Brain (organoid and tissue), 16 donors: ENCODE measurements at places on chromosomes 12 and 14.

DNA sequence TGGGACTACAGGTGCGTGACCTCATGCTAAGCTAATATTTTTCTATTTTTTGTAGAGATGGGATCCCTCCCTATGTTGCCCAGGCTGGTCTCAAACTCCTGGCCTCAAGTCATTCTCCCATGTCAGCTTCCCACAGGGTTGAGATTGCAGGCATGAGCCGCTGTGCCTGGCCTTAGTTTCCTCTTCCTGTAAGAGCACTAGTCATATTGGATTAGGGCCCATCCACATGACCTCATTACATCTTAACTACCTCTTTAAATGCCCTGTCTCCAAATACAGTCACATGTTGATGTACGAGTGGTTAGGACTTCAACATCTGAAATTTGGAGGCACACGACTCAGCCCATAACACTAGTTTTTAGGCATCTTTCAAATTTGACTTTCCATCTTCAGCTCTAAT is 72.2 kb upstream of the RASSF3 start:
- no peak for DNase-seq

GRCh38 chr12:21940549-21941505 is at the start of gene ABCC9:
TSS of gene ABCC9 (minus strand) at chr12:21941426. CDS start at chr12:21936674, 4,752 bp downstream.
- DNase-seq, result peak; percentile 88

- no peak for DNase-seq
Measured at GRCh38 chr14:106844608-106845285, 1318.4 kb downstream of the TMEM121 start.

DNA sequence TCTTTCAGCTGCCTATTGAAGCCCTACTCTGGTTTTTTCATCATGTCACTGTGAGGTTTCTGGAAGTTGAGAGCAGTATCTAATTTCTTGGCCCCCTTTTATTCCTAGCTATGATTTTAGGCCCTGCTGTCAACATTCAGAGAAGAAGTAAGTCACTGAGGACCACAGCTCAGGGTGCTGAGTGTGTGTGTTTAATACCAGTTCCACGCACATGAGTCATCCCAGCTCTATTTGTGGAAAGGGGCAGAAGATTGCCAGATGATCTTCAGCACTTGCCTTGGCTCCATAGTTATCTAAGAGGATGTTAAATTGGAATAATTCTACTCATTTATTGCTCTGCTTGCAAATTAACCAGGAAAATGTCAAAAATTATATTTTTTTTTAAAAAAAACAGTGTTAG is 65.5 kb upstream of the SLC38A4 start:
- DNase-seq, result no peak

- DNase-seq, result peak; percentile 74
Measured at GRCh38 chr14:67446371-67447032, 34.5 kb upstream of the PLEK2 start.
